ENCODE measurements at places on chromosomes 3 and 15.

- DNase-seq, result no peak
These were observed 40.3 kb downstream of the RGMA start for GRCh38 chr15:93048759-93049161.

GRCh38 chr3:42438758-42439157 is 28.3 kb upstream of the LYZL4 start:
- DNase-seq, result no peak

- DNase-seq, result no peak
These were observed 18.2 kb downstream of the ATP1B3 start for GRCh38 chr3:141894524-141895176.

DNA sequence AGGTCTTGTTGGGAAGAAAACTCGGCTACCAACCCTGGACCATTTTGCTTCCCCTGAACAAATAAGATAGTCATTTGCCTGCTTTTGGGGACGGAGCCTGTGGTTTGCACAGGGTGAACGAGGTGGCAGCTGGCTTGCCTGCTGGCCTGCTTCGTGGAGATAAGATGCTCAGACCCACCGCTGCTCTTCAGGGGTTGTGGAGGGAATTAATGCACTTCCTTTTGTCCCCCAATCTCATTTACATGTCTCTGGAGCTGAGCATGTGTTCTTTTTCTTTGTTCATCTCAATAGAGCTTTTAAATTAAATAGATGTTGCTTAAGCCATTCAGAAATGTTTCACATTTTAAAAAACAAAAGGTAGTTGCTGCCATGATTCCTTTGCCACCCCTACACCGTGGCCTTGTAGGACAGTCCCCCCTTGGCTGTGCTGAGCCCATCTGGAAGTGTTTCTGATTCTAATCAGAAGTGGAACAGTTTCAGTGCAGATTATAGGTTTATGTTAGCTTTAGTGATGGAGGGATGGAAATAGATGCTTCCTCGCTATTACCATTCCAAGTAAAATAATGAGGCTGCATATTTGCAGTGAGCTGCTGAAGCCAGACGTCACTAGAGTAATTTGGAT is 25.6 kb downstream of the APBA2 start:
- no peak for DNase-seq

- no peak for DNase-seq
These were observed 227.6 kb upstream of the TBC1D5 start for GRCh38 chr3:17969985-17970568.

GRCh38 chr3:62372621-62373041 is 719 bp downstream of the FEZF2 start:
- no peak for DNase-seq

- DNase-seq, result no peak
These were observed 61.0 kb downstream of the TPRA1 start for GRCh38 chr3:127529346-127530188.

DNA sequence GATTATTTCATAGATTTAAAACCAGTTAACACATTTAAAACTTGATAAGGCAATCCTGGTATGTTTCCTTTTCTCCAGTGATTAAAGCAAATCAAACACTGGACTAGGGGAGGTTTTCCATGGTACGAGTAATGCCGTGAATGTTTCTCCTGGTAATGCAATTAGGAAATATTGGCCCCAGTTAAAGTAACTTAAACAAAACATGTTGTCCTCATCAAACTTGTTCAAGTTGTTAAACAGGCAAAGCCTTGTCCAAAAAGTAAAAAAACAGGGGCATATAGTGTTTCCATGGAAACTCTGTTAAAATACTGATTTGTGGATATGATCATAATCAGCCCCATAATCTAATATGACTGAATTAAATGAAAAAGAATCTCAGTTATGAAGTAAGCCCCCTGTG is 13.1 kb upstream of the LRTM1 start:
- no peak for DNase-seq

GRCh38 chr3:34511891-34512290 is 713.5 kb downstream of the PDCD6IP start:
- DNase-seq, result no peak

GRCh38 chr15:51096976-51097375 is 2.3 kb upstream of the TNFAIP8L3 start:
- no peak for DNase-seq

GRCh38 chr15:39125904-39126303 is 455.0 kb upstream of the THBS1 start:
- no peak for DNase-seq

GRCh38 chr15:34161329-34161963 is 48.5 kb downstream of the KATNBL1 start:
- no peak for DNase-seq

GRCh38 chr15:85875756-85876155 is 81.0 kb upstream of the KLHL25 start:
- DNase-seq, result no peak

GRCh38 chr3:5343459-5343858 is 156.0 kb downstream of the EDEM1 start:
- no peak for DNase-seq

DNA sequence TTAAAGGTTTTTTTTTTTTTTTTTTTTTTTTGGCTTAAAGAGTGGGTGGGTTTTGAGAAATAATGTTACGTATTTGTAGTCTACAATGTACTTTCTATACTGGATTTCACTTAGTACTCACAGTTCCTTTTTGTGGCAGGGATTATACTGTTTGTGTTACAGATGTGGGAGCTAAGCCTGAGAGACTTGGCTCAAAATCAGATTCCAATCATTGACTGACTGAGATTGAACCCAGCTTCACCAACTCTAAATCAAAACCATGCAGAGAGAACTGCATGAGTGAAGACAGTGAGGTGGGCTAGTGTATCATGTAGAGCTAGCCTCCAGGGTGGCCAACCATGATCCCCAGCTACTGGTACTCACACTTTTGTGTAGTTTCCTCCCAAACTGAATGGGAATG is 68.0 kb downstream of the TMEM108 start:
- DNase-seq, result no peak

GRCh38 chr3:53613125-53613524 is 118.7 kb downstream of the CACNA1D start:
- DNase-seq, result no peak

DNA sequence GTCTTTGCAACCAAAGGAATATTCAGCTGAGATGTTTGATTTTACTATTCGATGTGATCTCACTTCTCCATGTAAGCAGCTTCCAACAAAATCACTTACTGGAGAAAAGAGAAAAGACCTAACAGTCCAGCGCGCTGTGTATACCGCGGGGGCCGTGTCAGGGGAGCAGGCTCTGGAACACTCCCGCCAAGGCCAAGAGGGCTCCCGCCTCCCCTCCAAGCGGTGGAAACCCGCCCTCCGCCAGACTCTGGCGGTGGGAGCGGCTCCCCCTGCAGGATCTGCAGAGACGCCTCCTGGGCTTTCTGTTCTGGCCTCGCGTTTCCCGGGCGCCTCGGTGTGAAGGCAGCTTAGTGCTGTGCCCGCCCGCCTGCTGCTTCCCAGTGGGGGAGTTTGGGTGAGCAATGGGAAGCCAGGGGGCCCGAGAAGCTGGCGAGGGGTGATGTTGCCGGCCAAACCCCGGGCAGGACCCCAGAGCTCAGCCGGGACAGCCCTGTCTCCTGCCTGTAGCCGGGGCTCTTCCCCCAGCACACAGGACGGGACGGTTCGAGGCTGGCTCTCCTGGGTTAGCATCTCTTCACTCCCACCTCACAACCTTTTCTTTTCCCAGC is 36.3 kb downstream of the CHST14 start:
- peak; percentile 84 for DNase-seq

GRCh38 chr15:101135532-101136166 is 116.2 kb downstream of the CHSY1 start:
- DNase-seq, result no peak

DNA sequence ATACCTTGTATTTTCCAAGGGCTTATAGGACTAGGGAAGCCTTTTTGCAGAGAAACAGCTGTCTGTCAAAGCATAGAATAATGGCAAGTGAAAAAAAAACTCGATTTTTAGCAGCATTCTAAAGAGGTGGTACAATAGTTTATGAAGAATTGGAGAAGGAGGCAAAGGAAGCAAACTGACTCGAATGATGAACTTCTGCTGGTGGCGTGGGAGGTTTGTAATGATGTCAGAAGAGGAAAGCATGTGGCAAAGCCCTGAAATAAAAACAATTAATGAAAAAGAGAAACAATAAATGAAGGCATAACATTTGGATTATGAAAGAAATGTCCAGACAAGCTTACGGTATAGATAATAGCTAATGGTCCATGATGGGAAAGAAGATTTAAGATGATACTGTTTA is 77.5 kb downstream of the RARB start:
- no peak for DNase-seq

GRCh38 chr3:8658306-8659212 is 14.0 kb upstream of the SSUH2 start:
- DNase-seq, result peak; percentile 90

- DNase-seq, result peak; percentile 49
These were observed 5.3 kb downstream of the P2RY12 start for GRCh38 chr3:151379083-151379734.

Measured in Right ventricle myocardium superior (tissue), 1 donor.